A549 treated with Mapracorat at 1 μM for 4 hours (cell line): ENCODE measurements at places on chromosomes 5 and 9. TPM values are rescaled to one million over a fixed set of nuclear protein-coding genes. Genes with fewer than 3 reads are reported as not detected.

Gene SOX30
- total RNA-seq = not detected in 5 replicates

Gene SLC6A19
- 0.13 to 0.22 TPM (median 0.19 TPM) in 5 replicates for total RNA-seq

Gene POLR1E
- total RNA-seq = 33.1 to 40.0 TPM (median 36.2 TPM) in 5 replicates

Gene PRR16
- not detected in 5 replicates for total RNA-seq

Gene GGTA1
- total RNA-seq = not detected in 5 replicates

Gene ERP44
- total RNA-seq = 14.3 to 15.4 TPM (median 15.1 TPM) in 5 replicates

Gene C5orf58
- not detected in 5 replicates for total RNA-seq

Gene FOXE1
- total RNA-seq = 2.5 to 4.0 TPM (median 3.3 TPM) in 5 replicates

Gene FOXD4L3
- 0.08 to 0.16 TPM (median 0.10 TPM) in 3 of 5 replicates, not detected in the others for total RNA-seq

Gene PPP2CA
- 203 to 292 TPM (median 274 TPM) in 5 replicates for total RNA-seq

Gene IFNK
- total RNA-seq = not detected in 5 replicates

Gene FLT4
- total RNA-seq = 3.3 to 4.9 TPM (median 4.1 TPM) in 5 replicates

Gene PHYHD1
- total RNA-seq = 0.19 to 0.28 TPM (median 0.23 TPM) in 3 of 5 replicates, not detected in the others

Gene AGGF1
- 11.7 to 15.0 TPM (median 12.5 TPM) in 5 replicates for total RNA-seq

Gene GAS1
- 0.05 to 0.10 TPM (median 0.08 TPM) in 4 of 5 replicates, not detected in the other for total RNA-seq

Gene ETF1
- 118 to 136 TPM (median 121 TPM) in 5 replicates for total RNA-seq

Gene SPATA31A6
- not detected in 5 replicates for total RNA-seq

Gene BASP1
- total RNA-seq = 202 to 264 TPM (median 258 TPM) in 5 replicates

Gene ZNF618
- total RNA-seq = 7.9 to 11.2 TPM (median 10.4 TPM) in 5 replicates

Gene SLC6A7
- total RNA-seq = 0.05 TPM in 1 of 5 replicates, not detected in the others

Gene PDCD1LG2
- total RNA-seq = 0.16 to 0.29 TPM (median 0.19 TPM) in 5 replicates

Gene PRDM9
- total RNA-seq = not detected in 5 replicates

Gene HMCN2
- total RNA-seq = 0.02 to 0.12 TPM (median 0.06 TPM) in 4 of 5 replicates, not detected in the other

Gene RABGAP1
- total RNA-seq = 12.1 to 14.5 TPM (median 13.7 TPM) in 5 replicates

Gene C1QTNF2
- total RNA-seq = 0.08 to 0.17 TPM (median 0.13 TPM) in 4 of 5 replicates, not detected in the other

Gene TIMD4
- total RNA-seq = 0.74 to 1.6 TPM (median 1.1 TPM) in 5 replicates

Gene SPINK6
- total RNA-seq = 0.45 to 1.1 TPM (median 0.57 TPM) in 5 replicates

Gene PCDHA9
- 0.02 TPM in 1 of 5 replicates, not detected in the others for total RNA-seq

Gene FRMPD1
- 0.03 to 0.10 TPM (median 0.05 TPM) in 5 replicates for total RNA-seq

Gene MCC
- 0.14 to 0.33 TPM (median 0.24 TPM) in 5 replicates for total RNA-seq

Gene LVRN
- total RNA-seq = 0.08 to 0.42 TPM (median 0.09 TPM) in 5 replicates

Gene PTGR1
- 306 to 351 TPM (median 337 TPM) in 5 replicates for total RNA-seq

Gene NEURL1B
- total RNA-seq = 5.1 to 7.6 TPM (median 6.8 TPM) in 5 replicates

Gene ADRB2
- 0.92 to 1.4 TPM (median 0.93 TPM) in 5 replicates for total RNA-seq

Gene NRARP
- total RNA-seq = 2.4 to 5.6 TPM (median 4.3 TPM) in 5 replicates

Gene ASPN
- total RNA-seq = not detected in 5 replicates

Gene KLF4
- total RNA-seq = 26.0 to 30.2 TPM (median 28.8 TPM) in 5 replicates

Gene PCDHGB4
- total RNA-seq = 0.55 to 1.0 TPM (median 0.97 TPM) in 5 replicates

Gene EXD3
- total RNA-seq = 4.0 to 6.6 TPM (median 6.0 TPM) in 5 replicates

Gene STKLD1
- 0.90 to 1.7 TPM (median 1.1 TPM) in 5 replicates for total RNA-seq

Gene GPR150
- total RNA-seq = 0.14 to 0.29 TPM (median 0.15 TPM) in 4 of 5 replicates, not detected in the other

Gene ADGRV1
- total RNA-seq = 0.44 to 1.1 TPM (median 0.71 TPM) in 5 replicates

Gene TRIM36
- 1.5 to 2.4 TPM (median 2.3 TPM) in 5 replicates for total RNA-seq

Gene LMAN2
- 179 to 207 TPM (median 194 TPM) in 5 replicates for total RNA-seq

Gene BHMT
- total RNA-seq = not detected in 5 replicates

Gene ITGA2
- 10.4 to 15.2 TPM (median 13.6 TPM) in 5 replicates for total RNA-seq

Gene SAXO1
- not detected in 5 replicates for total RNA-seq

Gene DNAH5
- 1.5 to 2.3 TPM (median 2.1 TPM) in 5 replicates for total RNA-seq

Gene NUTM2G
- not detected in 5 replicates for total RNA-seq
